ENCODE measurements at places on chromosomes 7 and 10. TPM values are rescaled to one million over a fixed set of nuclear protein-coding genes. Genes with fewer than 3 reads are reported as not detected.
A peak's percentile ranks its signal among the peaks of the same experiment; 100 is the strongest.

The TEX36 gene
- total RNA-seq = not detected

The CYP26A1 gene
- total RNA-seq = not detected

- DNase-seq = no peak
These were observed 3.2 kb downstream of the UFSP1 start for GRCh38 chr7:100886142-100886935.

DNA sequence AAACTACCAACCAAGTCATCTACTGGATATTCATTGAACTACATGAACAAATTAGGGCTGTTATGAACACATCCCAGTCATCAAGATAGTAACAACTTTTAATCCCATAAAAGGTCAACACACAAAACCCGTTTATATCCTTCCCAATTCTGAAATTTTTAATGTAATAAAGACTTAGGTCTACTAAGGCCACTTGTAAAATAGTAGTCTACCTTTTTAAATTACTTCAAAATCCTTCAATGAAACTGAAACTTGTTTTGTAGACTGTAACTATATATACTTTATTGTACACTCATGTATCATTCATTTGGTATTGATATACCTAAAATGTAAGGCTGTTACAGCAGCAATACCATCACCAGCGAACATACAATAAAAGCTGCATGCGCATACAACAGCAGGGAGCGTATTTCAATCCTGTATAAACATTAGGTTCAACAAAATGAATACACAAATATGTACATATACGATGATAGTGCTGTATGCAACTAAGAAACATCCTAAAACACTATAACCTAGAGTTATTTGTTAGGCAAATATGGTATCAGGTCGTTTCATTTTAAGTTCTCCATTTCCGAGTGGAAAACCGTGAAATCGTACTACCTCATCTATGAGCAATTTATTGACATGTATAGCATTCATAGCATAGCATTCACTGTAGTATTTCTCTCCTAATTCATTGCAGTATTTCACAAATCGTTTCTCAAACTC lies 973 bp downstream of the ATAD1 start:
- no peak for DNase-seq

GRCh38 chr7:148232784-148233183 lies 357.8 kb upstream of the C7orf33 start:
- no peak for DNase-seq

The SOSTDC1 gene
- not detected for total RNA-seq

DNA sequence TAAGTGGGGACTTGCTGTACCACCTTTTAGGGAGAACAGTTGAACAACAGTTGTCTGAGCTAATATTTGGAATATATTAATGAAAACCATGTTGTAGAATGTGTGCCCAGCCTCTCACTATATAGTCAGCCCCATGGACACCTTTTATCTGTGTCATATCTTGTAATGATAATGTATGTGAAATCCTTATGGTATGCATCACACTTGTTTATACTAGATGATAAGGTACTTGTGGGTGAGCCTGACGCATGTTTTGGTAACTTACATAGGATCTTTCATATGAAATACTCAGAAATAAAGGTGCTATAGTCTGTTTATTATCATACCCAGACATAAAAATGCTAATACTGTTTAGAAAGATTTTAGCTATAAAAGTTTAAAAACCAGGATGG lies 32.8 kb downstream of the CAMK1D start:
- DNase-seq = no peak

The CLCN1 gene
- not detected for total RNA-seq

The SPDYE5 gene
- 0.24 TPM for total RNA-seq

DNA sequence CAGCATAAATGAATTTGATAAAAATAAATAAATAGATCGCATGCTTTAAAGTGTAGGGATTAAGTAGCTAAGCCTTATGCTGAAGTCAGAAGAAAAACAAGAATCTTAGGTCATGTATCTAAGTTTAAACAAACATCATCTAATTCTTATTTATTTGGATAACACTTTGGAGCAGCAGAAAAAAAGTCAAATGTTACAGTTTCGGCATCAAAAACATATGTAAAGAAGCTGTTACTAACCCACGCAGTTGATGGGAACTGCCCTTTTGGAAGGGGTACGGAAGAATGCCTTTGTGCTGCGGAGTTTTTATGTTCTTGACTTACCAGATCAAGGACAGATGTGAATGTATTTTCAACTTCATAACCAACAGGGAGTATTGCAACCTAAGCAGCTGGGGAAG lies 37.3 kb upstream of the HABP2 start:
- DNase-seq = no peak

GRCh38 chr10:61319386-61320256 lies 133.6 kb downstream of the TMEM26 start:
- DNase-seq = no peak

DNA sequence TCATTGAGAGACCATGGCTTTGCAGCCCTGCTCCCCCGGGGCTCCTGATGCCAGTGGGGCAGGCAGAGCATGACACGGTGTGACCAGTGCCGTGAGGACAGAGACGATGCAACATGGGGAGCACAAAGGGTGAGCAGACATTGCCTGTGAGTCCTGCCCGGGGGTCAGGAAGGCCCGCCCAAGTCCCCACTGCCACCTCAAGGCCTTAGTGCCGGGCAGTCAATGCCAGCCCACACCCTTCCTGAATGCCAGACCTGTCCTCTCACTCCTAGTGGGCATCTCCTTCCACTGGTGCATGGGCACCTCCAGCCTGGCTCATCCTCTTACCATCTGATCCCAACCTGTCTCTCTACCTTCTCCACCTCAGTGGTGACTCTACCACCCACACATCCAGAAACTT lies 157.9 kb upstream of the ZMIZ1 start:
- DNase-seq = no peak

DNA sequence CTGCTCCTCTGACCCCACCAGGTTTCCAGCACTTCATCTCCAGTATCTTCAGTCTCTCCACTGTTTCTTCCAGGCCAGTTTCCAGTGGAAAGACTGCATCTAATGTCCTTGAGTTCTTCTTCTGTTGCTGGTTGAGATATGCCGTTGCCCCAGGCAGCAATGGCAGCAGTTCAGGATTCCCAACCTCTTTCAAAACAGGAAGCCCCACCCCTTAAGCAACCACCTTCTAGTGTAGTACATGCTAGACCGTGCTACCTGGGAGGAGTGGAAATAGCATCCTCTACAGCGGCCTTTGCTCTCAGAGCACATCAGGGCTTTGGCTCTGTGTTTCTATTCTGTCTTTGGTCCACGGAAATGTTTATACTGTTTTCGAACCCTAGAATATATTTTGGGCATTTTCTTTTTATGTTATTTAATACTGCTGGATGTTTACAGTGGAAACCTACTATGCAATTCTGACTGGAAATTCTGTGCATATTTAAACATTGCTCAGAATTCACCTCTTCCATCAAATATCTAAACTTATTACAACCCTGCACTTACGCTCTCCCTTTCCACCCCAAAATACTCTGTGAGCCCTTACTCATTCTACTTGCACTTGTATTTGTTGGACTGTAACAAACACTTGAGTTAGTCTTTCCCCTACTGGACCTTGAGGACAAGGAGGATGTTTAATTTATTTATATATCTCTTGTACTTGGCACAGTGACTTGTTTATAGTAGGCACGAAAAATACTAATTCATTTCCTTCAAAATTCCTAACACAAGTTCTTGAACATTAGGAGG lies 8.5 kb upstream of the BPGM start:
- peak; percentile 10 for DNase-seq

The PNLIPRP2 gene
- not detected for total RNA-seq

The CALML3 gene
- total RNA-seq = not detected

The RINT1 gene
- 31.8 TPM for total RNA-seq

DNA sequence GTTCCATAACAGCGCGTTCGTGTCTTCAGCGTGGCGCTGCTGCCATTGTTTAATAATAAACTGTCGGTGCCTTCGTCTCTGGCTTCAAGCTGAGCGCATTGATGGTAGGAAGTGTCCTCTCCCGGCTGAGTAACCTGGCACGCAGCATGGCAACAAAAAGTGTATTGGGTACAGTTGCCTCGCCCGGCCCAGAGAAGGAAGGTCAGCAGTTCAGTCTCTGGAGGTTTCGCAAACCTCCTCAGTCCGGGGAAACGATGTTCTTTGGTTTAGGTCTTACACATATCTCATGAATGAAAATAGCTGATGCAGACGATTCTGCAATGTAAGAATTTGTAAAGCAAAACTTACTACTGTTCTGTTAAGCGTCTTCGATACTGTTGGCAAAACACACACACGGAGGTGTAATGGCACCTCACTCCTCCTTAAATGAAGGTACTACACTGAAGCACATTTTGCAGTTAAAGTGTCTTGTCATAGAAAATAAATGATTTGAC lies 739 bp upstream of the CCDC186 start:
- no peak for DNase-seq

The METTL27 gene
- 3.3 TPM for total RNA-seq

The UNCX gene
- total RNA-seq = not detected

GRCh38 chr10:131312478-131312836 lies 936 bp upstream of the TCERG1L start:
- DNase-seq = no peak

The OR6V1 gene
- not detected for total RNA-seq

DNA sequence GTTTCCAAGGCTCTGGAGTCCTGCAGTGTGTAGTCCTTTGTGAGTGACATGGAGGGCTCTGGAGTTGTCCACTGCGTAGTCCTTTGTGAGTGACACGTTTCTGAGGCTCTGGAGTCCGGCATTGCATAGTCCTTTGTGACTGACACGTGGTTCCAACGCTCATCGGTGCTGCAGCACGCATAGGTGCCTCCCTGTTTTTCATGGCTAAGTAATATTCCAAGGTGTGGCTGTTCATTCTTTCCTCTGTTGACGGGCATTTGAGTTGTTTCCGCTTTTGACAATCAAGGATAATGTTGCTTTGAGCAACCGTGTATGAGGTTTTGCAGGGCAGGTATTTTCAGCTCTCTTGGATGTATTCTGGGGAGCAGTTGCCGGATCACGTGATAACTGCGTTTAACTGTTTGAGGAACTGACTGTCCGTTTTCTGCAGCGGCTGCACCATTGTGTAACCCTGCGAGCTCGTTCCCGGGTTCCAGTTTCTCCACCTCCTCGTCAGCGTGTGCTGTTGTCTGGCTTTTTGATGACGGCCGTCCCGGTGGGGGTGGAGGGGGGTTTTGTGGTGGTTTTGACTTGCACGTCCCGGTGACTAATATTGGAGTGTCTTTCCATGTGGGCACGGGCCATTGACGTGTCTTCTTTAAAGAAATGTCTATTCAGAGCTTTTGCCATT lies 21.1 kb downstream of the FAM20C start:
- no peak for DNase-seq

The TAS2R41 gene
- 2.1 TPM for total RNA-seq

DNA sequence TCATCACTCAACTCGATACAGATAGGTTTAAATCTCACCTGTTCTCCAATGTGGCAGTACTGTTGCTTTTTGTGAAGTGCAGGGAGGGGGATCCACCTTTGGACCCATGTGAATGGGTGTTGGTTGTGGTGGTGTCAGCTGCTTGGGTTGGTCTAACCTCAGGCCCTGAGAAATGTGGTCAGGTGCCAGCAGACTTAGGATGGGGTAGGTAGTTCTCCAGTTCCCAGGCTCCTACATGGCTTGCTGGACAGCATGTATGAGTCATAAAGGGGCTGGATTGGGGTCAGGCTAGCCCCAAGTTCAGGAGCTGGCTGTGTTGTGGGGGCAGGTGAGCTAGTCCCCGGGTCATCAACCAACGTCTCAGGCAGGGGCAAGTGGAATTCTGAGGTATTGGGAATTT lies 472.6 kb upstream of the CNTNAP2 start:
- DNase-seq = no peak

DNA sequence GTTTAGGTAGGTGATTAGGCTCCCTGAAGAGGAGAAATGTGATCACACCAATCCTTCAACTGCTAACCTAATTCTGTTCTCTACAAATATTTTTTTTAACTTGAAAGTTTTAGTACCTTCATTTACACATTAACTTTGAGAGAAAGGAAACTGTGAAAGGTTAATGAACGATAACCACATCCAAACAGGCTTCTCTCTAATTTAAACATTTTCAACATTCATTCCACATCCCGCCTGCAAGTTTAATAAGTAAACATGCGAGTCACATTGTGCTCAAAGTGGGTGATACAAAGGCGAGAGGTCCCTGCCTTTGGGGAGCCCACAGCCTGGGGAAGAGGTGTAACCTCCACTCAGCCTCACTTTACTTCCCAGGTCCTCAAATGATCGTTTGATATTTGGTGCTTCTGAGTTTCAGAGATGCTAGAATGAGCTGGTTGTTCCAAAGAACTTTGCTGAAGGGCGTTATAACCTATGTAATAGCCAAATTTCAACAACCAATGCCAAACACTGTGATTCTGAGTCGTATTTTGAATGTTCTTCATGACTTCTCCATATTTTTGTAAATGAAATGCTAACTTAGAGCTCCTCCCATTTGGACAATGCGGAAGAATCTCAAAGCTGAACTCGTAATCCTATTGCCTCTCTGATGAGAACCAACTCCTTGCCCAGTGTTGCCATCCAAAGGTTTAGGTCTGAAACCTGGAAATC lies 47.5 kb downstream of the DENND2A start:
- DNase-seq = no peak

DNA sequence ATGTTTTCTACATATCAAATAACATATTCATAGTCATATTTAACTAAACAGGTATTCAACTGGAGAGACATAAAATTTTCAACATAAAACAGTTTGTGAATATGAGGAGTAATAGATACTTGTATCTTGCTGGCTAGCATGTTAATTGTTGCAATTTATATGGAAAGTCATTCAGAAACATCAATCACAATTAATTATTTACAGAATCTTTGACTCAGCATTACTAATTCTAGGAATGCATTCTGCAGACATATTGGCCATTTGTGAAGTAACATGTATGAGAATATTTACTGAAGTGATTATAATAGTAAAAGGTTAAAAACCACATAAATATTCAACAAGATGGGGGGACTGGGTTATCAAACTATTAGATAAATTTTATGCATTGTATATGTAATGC lies 203.7 kb downstream of the TSPAN12 start:
- no peak for DNase-seq

The FAM241B gene
- 12.4 TPM for total RNA-seq

- no peak for DNase-seq
These were observed 402.5 kb downstream of the RPS24 start for GRCh38 chr10:78436222-78436573.

DNA sequence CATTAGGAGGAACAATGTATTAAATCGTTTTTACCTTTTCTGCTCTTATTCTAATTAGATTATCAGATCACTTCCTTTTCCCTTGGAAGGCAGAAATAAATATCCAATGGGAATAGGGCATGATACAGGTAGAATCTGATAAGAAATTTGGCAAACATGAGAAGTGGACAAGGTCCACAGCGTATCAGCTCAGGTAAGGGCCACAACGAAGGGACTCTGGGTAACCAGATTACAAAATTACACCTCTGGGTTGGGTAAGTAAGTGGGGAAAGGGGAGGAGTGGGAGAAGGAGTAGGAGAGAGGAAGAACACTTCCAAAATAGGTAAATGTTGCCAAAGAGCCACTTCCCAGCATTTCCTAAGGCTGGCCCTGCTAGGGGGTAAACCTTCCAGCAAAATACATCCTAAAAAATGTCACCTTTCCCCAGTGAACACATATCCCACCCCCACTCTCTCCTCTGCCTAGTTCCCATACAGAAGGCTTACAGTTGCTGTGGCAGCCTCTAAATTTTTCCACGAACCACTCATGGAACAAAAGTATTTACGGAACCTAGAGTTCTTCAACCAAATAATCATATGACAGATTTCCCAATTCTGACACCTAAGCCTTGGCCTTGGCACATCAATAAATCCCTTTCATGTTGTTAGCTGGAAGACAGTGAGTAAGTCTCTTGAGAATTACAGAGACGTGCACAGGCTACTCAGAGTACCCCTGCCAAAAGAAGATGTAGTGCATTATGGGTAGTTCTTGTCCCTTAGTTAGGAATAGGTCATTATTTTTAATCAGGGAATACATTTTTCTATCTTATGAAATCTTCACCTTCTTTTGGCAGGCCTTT lies 51.5 kb upstream of the DLX6 start:
- DNase-seq = no peak

The CCDC3 gene
- not detected for total RNA-seq

The POLD2 gene
- total RNA-seq = 118 TPM
